ENCODE measurements at places on chromosomes 3 and 15. TPM values are rescaled to one million over a fixed set of nuclear protein-coding genes. Genes with fewer than 3 reads are reported as not detected.

GRCh38 chr3:127612966-127613365 is 14.8 kb downstream of the MCM2 start:
- DNase-seq: no peak

DNA sequence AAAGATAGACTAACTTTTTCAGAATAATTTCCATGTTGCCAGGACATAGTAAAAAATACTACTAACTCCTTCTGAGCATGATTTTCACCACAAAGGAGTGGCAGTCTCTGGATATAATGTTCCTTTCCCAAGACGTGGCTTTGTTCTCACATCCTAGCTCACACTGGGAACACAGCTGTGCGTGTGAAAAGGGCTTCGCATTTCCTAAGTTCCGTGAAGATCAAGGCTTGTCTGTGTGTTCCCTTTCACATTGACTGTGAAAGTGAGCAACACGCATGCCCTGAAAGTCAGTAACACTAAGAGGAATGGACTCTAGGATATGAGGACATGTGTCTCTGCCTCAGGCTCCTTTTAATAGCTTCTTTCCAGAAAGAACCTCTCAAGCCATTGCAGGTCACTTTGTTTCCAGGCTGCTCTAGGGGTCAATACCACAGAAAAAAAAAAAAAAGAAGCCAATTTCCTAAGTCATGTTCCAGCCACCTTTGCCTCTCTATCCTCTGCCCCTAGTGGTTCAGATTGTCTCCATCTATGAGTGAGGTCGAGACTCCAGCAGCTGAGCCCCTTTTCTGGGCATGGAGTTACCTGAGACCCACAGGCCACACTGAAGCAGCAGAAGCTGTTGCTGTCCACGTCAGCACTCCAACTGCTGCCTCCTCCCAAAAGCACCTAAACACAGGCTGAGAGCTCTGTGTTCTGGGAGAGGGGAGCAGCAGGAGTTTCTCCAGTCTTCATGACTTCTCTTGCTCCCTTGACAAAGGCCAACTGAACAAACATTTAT is 355.9 kb downstream of the RSL24D1 start:
- no peak for DNase-seq

DNA sequence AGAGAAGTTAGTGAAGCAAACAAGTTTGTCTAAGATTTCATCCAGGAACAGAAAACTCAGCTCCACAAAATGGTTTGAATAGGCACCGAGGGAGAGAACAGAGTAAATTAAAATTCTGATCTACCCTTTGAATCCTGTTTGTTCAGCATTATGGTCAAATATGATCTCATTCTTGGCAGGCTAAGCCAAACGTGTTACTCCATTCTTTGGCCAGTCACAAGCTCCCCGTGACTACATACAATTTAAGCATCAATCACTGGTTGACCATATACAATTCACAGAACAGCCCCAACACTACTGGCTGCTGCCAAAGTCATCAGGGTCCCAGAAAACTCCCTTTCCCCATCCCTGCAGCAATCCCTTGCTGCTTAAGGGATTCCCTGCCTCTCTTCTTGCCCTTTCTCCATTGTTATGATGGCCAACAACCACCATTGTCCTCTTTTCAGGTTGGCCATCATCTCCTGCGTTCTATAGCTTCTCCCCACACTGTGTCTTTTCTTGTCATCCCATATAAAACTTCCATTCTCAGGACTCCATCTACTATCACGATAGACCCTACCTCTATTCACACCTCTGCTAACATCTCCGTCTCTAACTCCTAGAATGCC is 46.3 kb downstream of the GOLIM4 start:
- DNase-seq: peak; percentile 84

DNA sequence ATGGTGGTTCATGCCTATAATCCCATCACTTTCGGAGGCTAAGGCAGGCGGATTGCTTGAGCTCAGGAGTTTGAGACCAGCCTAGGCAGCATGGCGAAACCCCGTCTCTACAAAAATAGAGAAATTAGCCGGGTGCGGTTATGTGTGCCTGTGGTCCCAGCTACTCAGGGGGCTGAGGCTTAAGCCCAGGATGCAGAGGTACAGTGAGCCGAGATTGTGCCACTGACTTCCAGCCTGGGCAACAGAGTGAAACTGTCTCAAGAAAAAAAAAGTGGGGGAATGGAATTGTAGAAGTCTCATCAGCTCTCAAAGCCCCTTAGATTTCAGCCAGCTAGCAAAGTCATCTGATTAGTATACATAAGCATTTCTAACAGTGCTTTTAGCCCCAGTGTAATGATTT is 33.2 kb downstream of the TIPARP start:
- DNase-seq: no peak

DNA sequence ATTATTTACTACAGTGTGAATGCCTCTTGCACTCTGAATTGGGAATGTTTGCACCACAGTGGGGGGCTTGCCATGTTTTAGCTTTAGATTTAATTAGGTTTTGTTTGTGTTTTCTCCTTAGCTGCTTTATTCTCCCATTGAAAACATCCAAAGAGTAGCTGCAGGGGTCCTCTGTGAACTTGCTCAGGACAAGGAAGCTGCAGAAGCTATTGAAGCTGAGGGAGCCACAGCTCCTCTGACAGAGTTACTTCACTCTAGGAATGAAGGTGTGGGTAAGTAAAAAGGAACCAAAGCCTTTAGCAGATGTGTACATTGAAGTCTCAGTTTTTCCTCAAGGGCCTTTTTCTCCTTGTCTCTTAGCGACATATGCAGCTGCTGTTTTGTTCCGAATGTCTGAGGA is 36.9 kb downstream of the CTNNB1 start:
- DNase-seq: no peak

GRCh38 chr3:50015918-50016317 is 72.8 kb upstream of the RBM5 start:
- DNase-seq: peak; percentile 48

GRCh38 chr3:128324911-128325592 is 141.6 kb downstream of the DNAJB8 start:
- no peak for DNase-seq

GRCh38 chr15:75452865-75453702 is 1.6 kb upstream of the SIN3A start:
- no peak for DNase-seq

DNA sequence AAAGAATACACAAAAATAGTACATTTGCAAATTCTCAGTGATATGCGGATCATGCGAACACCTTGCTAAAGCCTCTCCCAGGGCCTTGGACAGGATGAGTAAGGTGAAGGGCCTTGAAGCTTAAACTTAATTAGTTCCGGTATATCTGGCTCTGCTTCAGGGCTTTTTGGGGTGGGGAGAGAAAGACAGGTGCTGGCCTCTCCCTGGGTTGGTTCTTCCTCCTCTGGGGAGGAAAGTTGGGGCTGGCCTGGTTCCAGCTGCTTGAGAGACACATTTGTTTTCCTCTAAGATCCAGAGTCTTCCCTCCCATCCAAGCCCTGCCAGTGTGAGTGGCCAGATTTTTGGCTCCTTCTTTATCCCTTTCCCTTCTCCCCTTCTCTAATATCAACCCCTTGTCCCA is 64.7 kb upstream of the EPHB3 start:
- DNase-seq: no peak

The EID1 gene
- 308 TPM for total RNA-seq

The SLC12A8 gene
- total RNA-seq: 2.2 TPM

The EPHA6 gene
- not detected for total RNA-seq

The LNP1 gene
- total RNA-seq: 2.2 TPM

The GNB4 gene
- total RNA-seq: 131 TPM

The KIF15 gene
- total RNA-seq: 10.8 TPM

The TNFSF10 gene
- 1.3 TPM for total RNA-seq

All from IMR-90 (cell line).